ENCODE measurements at places on chromosomes 7 and 10.

- DNase-seq = no peak
Measured at GRCh38 chr10:15227611-15228372, 59.3 kb upstream of the NMT2 start.

GRCh38 chr10:128816726-128817125 is 650.3 kb upstream of the MGMT start:
- DNase-seq = no peak

DNA sequence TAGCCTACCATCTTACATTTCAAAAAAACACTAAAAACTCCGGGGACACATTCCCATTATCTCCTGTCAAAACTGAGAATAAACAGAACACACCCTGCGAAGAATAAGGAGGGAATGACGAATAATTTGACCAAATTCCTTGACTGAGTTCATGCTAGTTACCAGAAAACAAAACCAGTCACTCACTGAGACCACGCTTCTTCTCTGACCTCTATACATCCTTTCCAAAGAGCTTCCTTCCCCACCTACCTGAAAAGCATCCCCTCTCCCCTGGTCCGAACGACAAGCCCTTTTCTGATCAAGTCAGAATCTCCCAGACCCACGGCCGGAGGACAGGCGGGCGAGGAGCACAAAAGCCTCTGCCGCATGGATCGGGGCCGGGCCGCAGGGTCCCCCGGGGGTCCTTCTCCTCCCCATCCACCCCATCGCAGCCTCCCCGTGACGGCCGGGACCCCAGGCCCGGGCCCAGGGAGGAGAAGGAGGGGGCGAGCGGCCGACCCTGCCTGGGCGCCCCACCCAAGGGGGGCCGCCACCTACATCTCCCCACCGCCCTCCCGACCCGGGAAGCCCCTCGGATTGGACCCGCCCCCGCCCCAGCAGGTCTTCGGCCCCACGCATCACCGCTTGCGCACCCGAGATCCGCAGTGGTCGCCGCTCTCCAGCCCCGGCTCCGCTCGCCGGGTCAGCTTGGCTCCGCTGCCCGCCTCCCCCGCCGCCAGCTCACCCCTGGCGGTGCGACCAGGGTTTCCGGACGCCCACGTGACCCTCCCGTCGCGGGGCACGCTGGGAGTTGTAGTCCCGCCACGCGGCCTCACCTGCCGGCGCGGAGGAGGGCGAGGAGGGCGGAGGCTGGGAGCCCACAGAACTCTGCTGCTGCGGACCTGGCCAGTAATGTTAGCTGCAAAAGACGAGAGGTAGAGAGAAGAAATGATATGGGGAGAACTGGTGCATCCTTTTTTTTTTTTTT is at the start of gene SLC37A3:
Gene SLC37A3, minus strand, starts transcription at position 747 of the 967 bp plus-strand sequence. CDS start 16,004 bp downstream, outside the sequence.
- DNase-seq = peak; percentile 92

GRCh38 chr10:14023673-14024328 is 306.9 kb downstream of the FRMD4A start:
- DNase-seq = no peak

GRCh38 chr10:7533657-7534479 is 123.0 kb upstream of the SFMBT2 start:
- no peak for DNase-seq

DNA sequence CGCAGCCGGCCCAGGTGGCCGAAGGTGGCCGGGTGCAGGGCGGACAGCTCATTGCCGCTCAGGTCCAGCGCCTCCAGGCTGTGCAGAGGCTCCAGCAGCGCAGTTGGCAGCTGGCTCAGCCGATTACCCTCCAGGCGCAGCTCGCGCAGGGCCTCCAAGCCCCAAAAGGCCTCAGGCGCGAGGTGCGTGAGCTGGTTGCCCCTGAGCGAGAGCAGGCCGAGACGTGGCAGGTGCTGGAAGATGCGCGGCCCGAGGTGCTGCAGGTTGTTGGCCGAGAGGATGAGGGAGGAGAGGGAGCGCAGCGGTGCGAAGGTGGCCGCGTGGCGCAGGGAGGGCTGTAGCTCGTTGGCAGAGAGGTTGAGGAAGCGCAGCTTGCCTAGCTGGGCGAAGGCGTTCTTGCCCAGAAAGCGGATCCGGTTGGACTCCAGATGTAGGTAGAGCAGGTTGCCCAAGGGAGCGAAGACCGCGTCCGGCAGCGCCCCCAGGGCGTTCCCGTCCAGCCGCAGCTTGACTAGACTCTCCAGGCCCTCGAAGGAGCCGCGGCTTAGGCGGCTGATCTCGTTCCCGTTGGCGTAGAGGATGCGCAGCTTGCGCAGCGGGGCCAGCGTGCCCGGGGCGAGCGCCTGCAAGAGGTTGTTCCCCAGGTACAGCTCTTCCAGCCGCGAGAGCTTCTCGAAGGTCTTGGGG is 923 bp downstream of the TRIL start:
- DNase-seq = no peak

DNA sequence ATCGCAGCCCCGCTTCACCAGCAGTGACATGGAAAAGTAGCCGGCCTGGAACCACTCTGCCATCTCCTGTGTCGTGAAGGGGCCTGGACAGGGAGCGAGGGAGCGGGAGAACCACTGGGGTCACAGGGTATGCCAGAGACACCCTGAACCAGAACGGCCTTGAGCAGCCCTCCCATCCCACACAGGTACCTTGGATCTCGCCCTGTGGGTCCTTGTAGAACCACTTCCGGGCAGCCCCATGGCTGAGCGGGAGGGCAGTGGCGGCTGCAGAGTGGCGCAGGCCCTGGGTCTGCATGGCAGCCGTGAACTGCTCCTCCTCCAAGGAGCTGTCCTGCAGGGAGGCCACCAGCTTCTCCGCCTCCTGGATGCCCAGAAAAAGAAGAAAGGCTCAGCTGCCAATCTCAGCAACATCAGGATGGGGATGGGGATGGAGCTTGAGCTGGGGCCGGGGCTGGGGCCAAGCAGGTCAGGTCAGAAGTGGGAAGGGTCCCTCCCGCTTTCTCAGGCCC is 9.5 kb downstream of the GIGYF1 start:
- DNase-seq = no peak

GRCh38 chr10:71266147-71266917 is 52.7 kb upstream of the SLC29A3 start:
- DNase-seq = no peak

Measured in HT-29 (cell line).